Vagina (tissue), 2 donors: ENCODE measurements at places on chromosomes 7 and 10.

DNA sequence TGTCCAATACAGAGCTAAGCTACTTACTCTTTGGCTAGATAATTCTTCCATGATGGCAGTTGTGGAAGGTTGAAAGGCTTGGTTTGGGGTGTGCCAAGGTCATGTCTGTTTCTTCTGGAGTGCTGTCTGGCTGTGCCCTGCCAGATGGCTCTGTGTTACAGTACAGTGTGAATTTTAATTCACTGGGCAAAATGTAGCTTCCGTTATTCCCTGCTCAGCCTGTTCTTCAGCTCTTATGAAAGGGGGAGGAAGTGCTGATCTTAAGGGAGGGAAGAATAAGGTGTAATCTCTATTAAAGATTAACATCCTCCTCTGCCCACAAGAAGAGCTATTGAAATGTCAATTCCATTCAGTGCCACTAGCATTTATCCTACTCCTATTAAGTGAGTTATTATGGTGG, 52.2 kb downstream of the SND1 start:
- no peaks in the 10 kb centered on the region for H3K27me3 ChIP-seq
- no peaks in the 10 kb centered on the region for H3K4me1 ChIP-seq
- H3K4me3 ChIP-seq: no peak overlapping the region
- DNase-seq: no peak
- no peak overlapping the region for H3K27ac ChIP-seq

- no peak overlapping the region for H3K27ac ChIP-seq
- no peaks in the 10 kb centered on the region for H3K4me1 ChIP-seq
- H3K27me3 ChIP-seq: no peaks in the 10 kb centered on the region
- H3K36me3 ChIP-seq: no peaks in the 10 kb centered on the region
- DNase-seq: no peak
These were observed 19.1 kb downstream of the LMTK2 start for GRCh38 chr7:98125759-98126158.

- H3K27me3 ChIP-seq: no peaks in the 10 kb centered on the region
- no peak overlapping the region for H3K27ac ChIP-seq
- no peak overlapping the region for H3K4me3 ChIP-seq
- H3K36me3 ChIP-seq: no peaks in the 10 kb centered on the region
- DNase-seq: no peak
- no peaks in the 10 kb centered on the region for H3K4me1 ChIP-seq
These were observed 62.0 kb upstream of the SEMA3A start for GRCh38 chr7:84256571-84256971.

DNA sequence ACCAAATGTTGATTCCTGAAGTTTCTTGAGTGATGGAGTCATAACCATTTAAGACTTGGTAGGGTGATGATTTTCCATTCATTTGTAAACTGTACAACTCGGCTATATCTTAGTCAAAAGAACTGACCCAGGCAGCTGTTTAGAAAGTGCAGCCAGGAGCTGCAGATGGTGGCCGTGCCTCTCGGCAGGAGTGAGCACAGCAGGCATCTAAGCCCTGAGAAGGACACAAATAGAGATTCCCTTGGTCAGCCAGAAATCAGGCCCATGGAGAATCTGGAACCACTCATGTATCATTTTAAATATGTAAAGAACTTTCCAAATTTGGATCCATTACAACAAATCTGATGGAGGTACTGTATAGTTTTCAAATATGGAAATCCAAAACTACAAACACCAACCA, 177.0 kb upstream of the AKR1E2 start:
- no peaks in the 10 kb centered on the region for H3K36me3 ChIP-seq
- H3K4me1 ChIP-seq: peaks cover 34% of the 10 kb centered on the region
- no peaks in the 10 kb centered on the region for H3K27me3 ChIP-seq
- no peak for DNase-seq

DNA sequence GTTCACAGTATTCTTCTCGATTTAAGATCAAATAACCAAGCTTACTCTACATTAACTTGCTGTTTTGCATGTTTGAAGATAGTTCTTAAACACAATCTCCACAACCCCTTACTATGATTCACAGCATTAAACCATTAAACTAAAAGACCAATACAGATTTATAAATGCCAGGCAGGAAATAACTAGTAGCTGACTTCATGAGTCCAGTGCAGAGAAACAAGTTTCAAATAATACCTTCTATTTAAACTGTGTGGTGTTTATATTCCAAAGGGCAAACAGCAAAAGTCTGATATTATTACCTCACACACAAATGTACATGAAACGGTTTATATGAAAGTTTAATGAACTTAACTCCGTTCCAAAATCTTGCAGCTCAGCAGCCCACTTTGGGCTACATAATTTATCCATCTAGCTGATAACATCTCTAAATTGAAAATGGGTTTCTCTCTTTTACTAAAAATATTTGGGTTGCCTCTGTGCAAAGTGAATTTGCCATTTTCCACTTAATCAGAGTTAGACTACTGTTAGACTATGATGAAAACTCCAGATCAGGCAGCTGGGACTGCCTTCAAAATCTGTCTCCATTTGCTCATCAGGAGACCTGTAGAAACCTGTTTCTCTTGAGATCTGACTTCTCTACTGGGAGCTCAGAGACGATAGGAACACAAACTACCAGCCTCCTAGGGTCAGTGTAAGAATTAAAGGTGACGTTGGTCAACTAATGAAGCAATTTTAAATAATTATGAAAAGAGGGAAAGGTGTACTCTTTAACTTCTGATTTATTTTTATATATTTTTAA, 287.3 kb downstream of the FZD1 start:
- H3K27ac ChIP-seq: no peak overlapping the region
- H3K27me3 ChIP-seq: no peaks in the 10 kb centered on the region
- H3K4me1 ChIP-seq: peaks cover 5% of the 10 kb centered on the region
- no peak for DNase-seq
- no peaks in the 10 kb centered on the region for H3K36me3 ChIP-seq

GRCh38 chr10:16481052-16481728, 40.5 kb downstream of the C1QL3 start:
- H3K27me3 ChIP-seq: no peaks in the 10 kb centered on the region
- H3K27ac ChIP-seq: no peak overlapping the region
- no peaks in the 10 kb centered on the region for H3K36me3 ChIP-seq

- H3K27me3 ChIP-seq: no peaks in the 10 kb centered on the region
- H3K27ac ChIP-seq: peak overlapping the region; percentile 39
- no peak overlapping the region for H3K4me3 ChIP-seq
- no peak for DNase-seq
- peaks cover 15% of the 10 kb centered on the region for H3K4me1 ChIP-seq
These were observed 10.0 kb upstream of the SERPINE1 start for GRCh38 chr7:101116898-101117297.

- no peaks in the 10 kb centered on the region for H3K27me3 ChIP-seq
- no peaks in the 10 kb centered on the region for H3K4me1 ChIP-seq
- no peaks in the 10 kb centered on the region for H3K36me3 ChIP-seq
- DNase-seq: no peak
- H3K27ac ChIP-seq: no peak overlapping the region
These were observed 10.9 kb upstream of the RBP3 start for GRCh38 chr10:47337310-47337709.

GRCh38 chr10:97117372-97117771, 68.4 kb downstream of the SLIT1 start:
- no peak for DNase-seq
- no peaks in the 10 kb centered on the region for H3K27me3 ChIP-seq
- H3K4me3 ChIP-seq: no peak overlapping the region

- H3K27ac ChIP-seq: no peak overlapping the region
- peaks cover 6% of the 10 kb centered on the region for H3K4me1 ChIP-seq
- DNase-seq: no peak
- no peak overlapping the region for H3K4me3 ChIP-seq
- H3K36me3 ChIP-seq: no peaks in the 10 kb centered on the region
These were observed 23.5 kb downstream of the ASB4 start for GRCh38 chr7:95509199-95509598.

DNA sequence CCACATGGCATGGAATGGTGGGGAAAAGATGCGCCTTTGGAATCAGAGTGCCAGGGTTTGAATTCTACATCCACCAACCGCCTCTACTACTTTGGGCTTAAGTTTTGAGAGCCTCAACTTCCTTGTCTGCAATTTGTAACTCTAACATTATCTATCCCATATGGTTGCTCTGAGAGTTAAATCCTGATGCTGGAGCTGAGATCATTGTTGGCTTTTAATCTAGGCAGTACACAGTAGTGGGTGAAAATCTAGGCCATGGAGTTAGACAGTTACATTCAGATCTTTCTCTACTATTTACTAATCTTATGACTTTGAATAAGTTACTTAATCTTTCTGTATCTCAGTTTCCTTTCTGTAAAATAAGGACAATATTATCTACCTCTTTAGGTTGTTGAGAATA, 149.7 kb upstream of the AOAH start:
- H3K4me3 ChIP-seq: no peak overlapping the region
- H3K4me1 ChIP-seq: no peaks in the 10 kb centered on the region
- DNase-seq: no peak
- no peaks in the 10 kb centered on the region for H3K36me3 ChIP-seq

DNA sequence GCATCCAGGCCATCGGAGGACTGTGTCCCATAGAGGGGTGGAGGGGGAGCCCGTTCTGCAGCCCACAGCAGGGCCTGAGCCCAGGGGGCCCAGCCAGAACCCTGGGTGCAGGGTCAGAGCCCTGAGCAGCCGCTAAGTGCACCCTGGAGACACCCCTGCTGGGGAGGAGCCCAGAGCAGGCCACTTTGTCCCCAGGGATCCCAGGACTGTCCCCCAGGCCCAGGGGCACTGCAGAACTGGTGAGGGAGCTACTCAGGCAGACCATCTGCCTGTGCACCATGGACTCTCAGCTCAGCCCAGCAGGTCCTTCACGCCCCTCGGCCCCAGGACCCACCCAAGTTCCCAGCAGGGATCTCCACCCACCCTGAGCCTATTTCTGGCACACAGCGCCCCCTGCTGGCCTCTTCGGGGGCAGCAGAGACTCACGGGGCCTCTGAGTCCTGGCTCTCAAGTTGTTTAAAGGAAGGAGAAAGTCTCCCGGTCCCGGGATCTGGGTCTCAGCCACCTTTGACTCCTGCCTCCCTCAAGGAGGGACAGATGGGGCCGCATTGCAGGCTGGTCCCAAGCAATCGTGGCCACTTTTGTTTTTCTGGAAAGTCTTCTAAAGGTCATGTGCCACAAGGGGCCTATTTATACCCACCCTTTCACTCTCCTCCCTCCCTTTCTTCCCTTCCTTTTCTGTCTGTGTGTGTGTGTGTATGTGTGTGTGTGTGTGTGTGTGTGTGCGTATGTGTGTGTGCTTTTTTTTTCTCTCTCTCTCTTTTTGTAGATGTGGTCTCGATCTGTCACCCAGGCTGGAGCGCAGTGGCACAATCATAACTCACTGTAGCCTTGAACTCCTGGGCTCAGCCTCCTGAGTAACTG, 90.3 kb downstream of the MYL10 start:
- no peaks in the 10 kb centered on the region for H3K36me3 ChIP-seq
- no peak overlapping the region for H3K4me3 ChIP-seq
- no peak for DNase-seq
- no peaks in the 10 kb centered on the region for H3K4me1 ChIP-seq
- H3K27me3 ChIP-seq: no peaks in the 10 kb centered on the region

DNA sequence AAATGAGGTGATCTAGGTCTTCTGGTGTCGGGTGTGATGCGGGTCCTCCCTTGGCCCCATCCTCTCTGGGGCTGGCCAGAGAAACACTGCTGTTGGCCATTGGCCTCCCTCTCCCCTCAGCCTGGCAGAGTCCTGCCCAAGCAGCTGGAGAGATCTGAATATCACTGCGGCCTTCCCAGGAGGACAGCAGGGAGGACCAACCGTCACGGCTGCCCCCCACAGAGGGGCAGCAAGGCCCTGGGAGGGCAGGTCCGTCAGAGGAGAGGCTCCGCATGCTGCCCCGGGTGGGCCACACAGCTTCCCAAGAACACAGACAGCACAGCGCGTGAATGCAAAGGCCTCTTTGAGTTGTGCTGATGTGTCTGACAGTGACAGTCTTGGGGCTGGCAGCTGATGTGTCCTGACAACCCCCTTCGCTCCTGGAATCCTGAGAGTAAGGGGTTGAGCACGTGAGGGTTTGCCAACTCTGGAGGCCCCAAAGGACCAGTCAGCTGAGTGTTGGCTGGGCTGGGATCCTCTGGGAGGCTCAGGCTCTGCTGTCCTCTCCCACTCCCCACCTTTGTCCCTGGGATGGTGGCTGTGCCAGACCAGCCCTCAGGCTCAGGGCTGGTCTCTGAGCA, 132.5 kb upstream of the UNC5B start:
- H3K27ac ChIP-seq: no peak overlapping the region
- H3K36me3 ChIP-seq: no peaks in the 10 kb centered on the region
- H3K27me3 ChIP-seq: no peaks in the 10 kb centered on the region
- H3K4me1 ChIP-seq: peaks cover 18% of the 10 kb centered on the region
- H3K4me3 ChIP-seq: no peak overlapping the region

DNA sequence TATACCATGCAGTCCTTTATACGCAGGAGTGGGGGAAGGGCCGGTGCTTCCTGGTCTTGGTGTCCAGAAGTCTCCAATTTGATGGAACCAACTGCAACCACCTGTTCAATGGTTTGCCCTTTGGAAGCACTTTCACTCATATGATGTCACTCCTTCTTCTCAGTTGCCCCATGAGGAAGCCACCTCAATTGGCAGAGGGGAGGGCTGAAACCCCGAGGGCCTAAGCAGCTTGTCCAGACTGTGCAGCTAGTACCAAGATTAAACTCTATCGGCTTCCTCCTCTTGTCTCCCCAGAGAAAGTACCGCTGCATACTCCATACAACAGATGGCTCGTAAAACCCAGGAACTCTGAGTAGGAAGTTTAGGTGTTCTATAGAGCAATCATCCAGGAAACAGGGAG, 789.4 kb downstream of the TYW1 start:
- no peak for DNase-seq
- H3K36me3 ChIP-seq: no peaks in the 10 kb centered on the region
- H3K4me3 ChIP-seq: no peak overlapping the region
- H3K4me1 ChIP-seq: no peaks in the 10 kb centered on the region

DNA sequence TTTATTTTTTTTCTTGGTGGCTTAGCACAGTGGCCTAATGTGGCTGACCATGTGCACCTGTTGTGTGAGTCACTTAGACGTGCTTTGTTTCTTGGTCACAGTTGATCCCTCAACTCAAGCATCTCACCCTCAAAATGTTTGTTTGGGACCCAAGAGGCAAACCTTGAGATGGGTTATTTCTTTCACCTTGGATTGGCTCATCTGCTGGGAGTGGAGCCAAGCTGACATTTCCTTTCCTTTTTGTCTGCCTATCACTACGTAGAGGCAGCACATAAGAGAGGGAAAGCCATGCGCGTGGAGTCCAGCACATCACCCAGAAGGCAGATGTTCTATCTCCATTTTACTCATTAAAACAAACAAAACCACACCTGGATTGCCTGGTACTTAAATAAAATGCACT, 6.4 kb upstream of the PRKCQ start:
- no peak for DNase-seq
- H3K4me1 ChIP-seq: no peaks in the 10 kb centered on the region
- H3K36me3 ChIP-seq: no peaks in the 10 kb centered on the region

DNA sequence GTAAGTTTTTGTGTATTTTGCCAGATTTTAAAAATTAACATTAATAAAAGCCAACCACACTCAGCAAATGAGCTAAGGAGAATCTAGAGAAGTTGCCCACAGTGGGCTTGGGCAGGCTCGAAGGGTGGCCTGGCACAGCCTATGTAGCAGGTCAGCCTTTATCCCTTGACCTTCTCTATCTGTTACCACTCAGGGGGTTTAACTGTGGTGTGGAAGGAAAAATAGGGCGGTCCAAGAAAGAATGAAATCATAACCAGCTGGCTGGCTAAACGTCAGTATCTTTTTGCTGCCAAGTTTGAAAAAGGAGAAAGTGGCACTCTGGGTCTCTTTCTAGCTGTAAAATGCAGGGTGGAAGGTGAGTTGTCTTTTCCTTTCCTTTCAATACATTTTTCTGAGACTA, 130.3 kb upstream of the ASAH2 start:
- no peak for DNase-seq
- no peaks in the 10 kb centered on the region for H3K36me3 ChIP-seq
- H3K27ac ChIP-seq: no peak overlapping the region

GRCh38 chr7:132518102-132518838, 58.0 kb downstream of the PLXNA4 start:
- no peak overlapping the region for H3K4me3 ChIP-seq
- H3K4me1 ChIP-seq: no peaks in the 10 kb centered on the region
- no peak overlapping the region for H3K27ac ChIP-seq
- no peaks in the 10 kb centered on the region for H3K36me3 ChIP-seq
- H3K27me3 ChIP-seq: no peaks in the 10 kb centered on the region
